Adrenal gland (tissue), 19 donors: ENCODE measurements at places on chromosomes 13 and 19. TPM values are rescaled to one million over a fixed set of nuclear protein-coding genes. Genes with fewer than 3 reads are reported as not detected.

GRCh38 chr19:18339723-18340122 is 675 bp upstream of the PGPEP1 start:
- no peak for DNase-seq

GRCh38 chr19:2046046-2046907 is 4.8 kb downstream of the MKNK2 start:
- no peak for DNase-seq

Gene ZNF491
- 2.8 TPM for total RNA-seq

DNA sequence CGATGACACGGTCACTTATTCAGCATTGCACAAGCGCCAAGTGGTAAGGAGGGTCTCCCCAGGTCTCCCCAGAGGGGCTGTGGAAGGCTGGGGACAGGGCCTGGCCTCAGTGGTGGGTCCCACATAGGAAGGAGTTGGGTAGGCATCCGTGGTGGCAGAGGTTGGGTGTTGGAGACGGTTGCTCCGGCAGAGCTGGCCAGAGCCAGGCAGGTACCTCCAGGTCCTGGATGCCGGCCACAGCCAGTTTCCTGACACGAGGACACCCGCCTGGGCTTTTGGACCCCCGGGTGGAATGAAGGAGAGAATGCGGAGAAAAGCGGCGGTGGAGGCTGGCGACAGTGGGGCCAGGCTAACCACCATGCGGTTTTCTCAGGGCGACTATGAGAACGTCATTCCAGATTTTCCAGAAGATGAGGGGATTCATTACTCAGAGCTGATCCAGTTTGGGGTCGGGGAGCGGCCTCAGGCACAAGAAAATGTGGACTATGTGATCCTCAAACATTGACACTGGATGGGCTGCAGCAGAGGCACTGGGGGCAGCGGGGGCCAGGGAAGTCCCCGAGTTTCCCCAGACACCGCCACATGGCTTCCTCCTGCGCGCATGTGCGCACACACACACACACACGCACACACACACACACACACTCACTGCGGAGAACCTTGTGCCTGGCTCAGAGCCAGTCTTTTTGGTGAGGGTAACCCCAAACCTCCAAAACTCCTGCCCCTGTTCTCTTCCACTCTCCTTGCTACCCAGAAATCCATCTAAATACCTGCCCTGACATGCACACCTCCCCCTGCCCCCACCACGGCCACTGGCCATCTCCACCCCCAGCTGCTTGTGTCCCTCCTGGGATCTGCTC is 1.3 kb upstream of the FFAR1 start:
- no peak for DNase-seq

Gene TOMM40
- 53.1 TPM for total RNA-seq

Gene NLRP7
- not detected for total RNA-seq

Gene ZC3H4
- 40.3 TPM for total RNA-seq

Gene ZSCAN1
- not detected for total RNA-seq

DNA sequence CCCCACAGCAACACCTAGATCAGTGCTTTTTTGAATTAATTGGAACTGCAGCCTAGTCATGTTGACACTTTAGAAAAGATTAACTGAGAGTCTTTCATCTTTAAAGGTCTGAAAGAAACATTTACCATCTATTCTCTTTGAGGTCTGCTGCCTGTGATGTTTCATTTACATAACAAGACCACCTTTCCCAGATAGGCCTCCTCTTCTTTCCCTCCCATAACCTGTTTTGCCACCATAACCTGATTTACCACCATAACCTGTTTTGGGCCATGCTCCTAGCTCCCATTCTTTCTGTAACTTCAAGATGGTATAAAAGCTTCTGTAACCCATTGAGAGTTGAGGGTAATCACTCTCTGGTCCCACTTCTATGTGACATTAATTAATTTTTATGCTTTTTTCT is 320.8 kb downstream of the PCDH20 start:
- no peak for DNase-seq

Gene ZNF776
- 15.4 TPM for total RNA-seq

- DNase-seq: no peak
Measured at GRCh38 chr13:65149687-65150086, 2080.4 kb downstream of the PCDH9 start.

- DNase-seq: peak; percentile 20
Measured at GRCh38 chr13:38979891-38980749, 10.5 kb downstream of the STOML3 start.

DNA sequence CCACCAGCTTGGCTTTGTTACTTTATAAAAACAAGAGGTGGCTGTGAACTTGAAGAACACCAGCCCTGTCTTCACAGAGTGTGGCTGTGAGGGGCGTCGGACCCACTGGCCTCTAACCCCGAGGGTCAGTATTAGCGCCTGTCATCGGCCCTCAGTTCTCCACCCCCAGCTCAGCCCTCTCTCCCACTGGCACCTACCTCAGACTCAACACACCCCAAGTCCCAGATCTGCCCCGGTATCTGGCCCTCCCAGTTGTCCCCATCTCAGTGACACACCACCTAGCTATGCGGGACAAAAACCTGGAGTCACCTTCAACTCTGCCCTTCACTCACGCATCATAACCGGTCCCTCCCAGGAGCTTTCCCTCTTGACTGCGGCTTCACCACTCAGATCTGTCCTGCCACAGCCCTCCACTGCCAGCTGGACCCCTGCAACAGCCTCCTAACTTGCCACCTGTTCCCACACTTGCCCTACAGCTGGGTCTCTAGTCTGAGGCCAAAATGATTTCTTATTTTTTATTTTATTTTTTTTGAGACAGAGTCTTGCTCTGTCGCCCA is 45.4 kb downstream of the PEPD start:
- no peak for DNase-seq

GRCh38 chr19:18840288-18841267 is 8.8 kb downstream of the UPF1 start:
- DNase-seq: no peak

Gene ZNF566
- 13.8 TPM for total RNA-seq

DNA sequence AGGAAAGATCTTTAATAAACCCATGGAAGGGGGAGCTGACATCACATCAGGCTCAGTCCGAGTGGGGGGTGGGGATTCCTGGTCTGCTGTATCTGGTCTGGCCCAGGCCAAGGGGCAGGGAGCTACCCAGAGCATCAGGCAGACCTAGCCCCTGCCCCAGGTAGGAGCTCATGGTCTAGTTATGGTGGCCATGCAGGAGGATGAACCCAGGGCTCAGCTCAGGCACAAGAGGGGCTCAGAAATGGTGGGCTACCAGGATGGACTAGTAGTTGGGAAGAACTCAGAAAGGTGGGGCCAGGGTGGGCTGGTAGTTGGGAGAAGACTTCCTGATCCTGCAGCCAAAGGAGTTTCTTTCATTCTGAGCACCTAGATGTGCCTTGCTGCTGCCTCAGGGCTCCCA is 14.3 kb downstream of the VSTM2B start:
- no peak for DNase-seq

DNA sequence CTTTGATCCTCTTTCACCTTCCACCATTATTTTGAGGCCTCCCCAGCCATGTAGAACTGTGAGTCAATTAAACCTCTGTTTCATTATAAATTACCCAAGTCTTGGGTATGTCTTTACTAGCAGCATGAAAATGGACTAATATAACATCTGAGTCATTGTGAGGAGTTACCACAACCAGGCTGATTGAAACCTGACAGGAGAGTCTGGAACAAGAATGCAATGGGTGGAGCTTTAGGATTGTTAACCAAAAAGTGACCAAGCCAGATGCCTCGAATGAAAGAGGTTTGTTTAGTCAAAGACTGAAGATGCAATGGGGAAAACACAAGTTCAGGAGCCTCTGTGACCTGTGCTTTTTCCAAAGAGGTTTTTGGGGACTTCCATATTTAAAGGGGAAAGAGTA is 659.0 kb downstream of the SLITRK6 start:
- no peak for DNase-seq

DNA sequence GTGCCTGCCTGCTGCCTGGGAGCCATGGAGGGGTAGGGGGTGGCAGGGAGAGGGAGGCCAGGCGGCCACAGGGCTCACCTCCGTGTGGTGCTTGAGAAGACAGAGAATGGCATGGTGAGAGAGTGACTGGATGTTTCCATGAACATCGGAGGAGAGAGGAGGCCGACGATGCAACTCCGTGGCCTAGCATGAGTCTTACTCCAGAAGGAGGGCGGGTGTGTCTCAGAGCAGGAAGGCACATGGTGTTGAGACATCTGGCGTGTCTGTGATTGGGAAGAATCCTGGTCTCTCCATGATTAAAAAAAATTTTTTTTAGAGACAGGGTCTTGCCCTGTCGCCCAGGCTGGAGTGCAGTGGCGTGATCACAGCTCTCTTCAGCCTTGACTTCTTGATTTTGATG is 5.1 kb downstream of the IRGC start:
- no peak for DNase-seq

DNA sequence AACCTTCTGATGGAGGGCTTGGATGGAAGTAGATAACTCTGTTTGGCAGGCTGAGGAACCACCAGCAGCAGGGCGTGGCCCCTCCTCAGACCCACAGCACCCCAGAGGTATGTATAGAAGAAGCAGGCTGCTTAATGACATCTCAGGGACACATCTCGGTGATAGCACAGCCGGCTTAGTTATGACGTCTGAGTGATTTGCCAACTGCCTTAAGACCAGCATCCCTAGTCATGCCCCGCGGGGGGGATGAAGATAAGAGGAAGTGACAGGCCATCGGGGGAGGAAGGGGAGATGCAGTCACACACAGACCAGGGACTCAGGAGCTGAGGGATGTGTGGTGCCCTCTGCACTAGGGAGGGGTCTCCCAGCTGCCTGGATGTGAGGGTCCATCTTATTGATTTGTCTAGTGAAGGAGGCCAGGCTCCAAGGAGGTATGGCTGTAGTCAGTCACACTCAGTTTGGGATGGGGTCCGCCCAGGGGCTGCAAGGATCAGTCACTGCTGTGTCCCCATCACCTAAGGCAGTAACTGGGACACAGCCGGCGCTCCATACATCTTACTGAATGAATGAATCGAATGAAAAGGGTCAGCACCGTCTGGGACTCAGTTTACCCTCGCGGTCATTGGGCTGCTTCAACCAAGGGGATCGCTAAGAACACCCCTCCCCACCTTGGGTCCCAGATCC is 19.2 kb upstream of the ERCC1 start:
- peak; percentile 67 for DNase-seq

- peak; percentile 67 for DNase-seq
Measured at GRCh38 chr19:47377208-47377701, 28.1 kb downstream of the DHX34 start.

- no peak for DNase-seq
Measured at GRCh38 chr19:13097463-13098258, 5.0 kb downstream of the LYL1 start.

DNA sequence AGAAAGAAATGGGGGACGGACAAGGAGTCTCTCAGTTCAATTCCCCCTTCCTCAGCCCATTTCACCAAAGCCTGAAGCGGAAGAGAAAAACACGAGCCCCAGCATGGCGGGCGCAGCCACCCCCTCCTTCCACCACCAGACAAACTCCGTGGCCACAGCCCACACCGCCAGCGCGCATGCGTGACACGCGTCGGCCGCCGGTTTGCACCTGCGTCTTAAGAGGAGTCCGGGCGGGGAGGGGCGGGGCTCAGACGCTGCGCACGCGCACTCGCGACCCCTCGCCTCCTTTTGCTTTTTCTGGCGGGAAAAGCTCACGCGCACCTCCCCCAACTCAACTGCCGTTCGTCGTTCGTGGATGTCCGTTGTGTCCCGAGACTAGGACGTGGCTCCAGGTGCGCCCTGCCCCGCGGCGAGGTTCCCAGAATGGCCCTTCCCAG is at the start of gene KASH5:
Gene KASH5, plus strand, starts transcription at position 314 of the 437 bp plus-strand sequence. CDS start 2,635 bp downstream, outside the sequence.
- peak; percentile 85 for DNase-seq

DNA sequence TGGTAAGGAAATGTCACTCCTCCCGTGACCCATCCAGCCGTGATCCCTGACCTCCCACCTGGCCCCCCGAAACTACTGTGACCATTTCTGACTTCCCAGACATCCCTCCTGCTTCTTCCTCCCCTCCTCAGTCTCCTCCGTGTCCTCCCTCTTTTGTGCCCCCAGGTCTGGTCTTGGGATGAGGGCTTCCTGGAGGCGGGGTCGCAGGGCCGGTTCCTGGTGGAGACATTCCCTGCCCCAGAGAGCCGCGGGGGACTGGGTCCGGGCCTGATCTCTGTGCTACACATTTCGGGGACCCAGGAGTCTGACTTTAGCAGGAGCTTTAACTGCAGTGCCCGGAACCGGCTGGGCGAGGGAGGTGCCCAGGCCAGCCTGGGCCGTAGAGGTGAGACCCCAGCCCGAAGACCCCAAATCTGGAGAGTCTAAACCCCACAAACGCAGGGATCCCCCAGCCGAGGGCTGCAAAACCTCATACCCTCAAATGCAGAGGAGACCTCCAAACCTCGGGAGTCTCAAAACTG is 5.0 kb downstream of the KIRREL2 start:
- no peak for DNase-seq

Gene VWA8
- total RNA-seq: 18.5 TPM

- no peak for DNase-seq
Measured at GRCh38 chr19:16347706-16348105, 23.1 kb downstream of the KLF2 start.

- DNase-seq: no peak
Measured at GRCh38 chr13:63199508-63199907, 1783.9 kb upstream of the PCDH20 start.

- no peak for DNase-seq
Measured at GRCh38 chr13:35292329-35292728, 184.2 kb downstream of the MAB21L1 start.

Gene ZNF729
- total RNA-seq: not detected

GRCh38 chr13:113879017-113879416 is 15.1 kb upstream of the GAS6 start:
- DNase-seq: no peak

Gene FAM32A
- 159 TPM for total RNA-seq

GRCh38 chr19:4487572-4487971 is 15.5 kb downstream of the HDGFL2 start:
- no peak for DNase-seq

Gene KCNRG
- 0.97 TPM for total RNA-seq

Gene KLK2
- not detected for total RNA-seq

Gene CEACAM7
- not detected for total RNA-seq

DNA sequence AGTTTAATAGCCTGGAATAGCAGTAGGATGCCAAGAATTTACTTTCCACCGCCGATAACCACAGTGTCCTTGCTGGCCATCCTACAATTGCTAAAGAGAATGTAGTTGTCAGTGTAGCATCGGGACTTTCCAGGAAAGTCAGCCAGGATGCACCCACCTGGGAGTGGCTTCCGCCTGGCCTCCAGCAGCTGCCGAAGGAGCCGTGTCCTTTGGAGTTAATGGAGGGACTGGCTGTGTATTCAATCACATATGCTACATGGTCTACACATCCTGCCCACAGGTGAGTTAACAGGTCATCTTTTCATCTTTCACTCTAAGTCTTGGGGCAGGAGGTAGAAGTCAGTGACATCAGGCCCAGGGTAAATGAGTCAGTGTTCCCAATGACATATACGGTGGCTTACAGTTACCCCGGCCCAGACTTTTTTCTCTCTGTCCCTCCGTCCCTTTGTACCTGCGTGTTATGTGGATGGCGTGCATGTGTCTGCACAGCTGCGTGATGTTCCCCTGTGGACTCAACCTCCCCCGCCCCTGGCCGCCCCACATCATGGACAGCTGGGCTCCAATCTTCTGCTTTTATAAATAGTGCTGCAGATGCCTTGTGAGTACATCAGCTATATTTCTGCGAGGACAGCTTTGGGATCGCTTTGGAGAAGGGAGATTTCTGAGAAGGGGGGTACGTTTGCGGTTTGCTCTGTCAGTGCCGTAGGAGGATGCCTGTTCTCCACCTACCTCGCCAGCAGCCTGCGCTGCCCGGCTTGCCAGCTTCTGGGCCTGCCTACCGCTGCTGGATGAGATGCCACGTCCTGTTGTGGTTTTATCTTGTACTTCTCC is 63.1 kb downstream of the ATP11A start:
- DNase-seq: no peak

Gene VSTM2B
- total RNA-seq: not detected

GRCh38 chr13:49580980-49581680 is 4.2 kb downstream of the RCBTB1 start:
- DNase-seq: no peak

Gene TGFBR3L
- not detected for total RNA-seq
